NCI-H1417 treated with DMSO at 0.1 percent for 48 hours (cell line): ENCODE measurements at places on chromosomes 3 and 15.

DNA sequence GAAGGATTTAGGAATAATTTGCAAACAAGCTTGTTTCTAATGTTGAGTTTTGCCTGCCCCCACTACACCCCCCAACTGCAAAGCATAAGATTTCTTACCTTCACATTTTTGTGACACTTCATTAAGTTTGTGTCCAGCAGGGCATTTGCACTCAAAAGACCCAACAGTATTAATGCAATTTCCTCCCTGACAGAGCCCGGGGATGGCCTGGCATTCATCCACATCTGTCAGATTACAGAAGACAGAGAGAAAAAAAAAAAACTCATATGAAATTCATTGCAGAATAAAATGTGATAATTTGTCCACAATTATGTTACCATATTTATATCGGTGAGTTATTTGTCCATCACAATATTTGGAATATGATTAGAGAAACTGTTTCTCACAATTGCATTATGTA, 111.5 kb downstream of the FBN1 start:
- DNase-seq: no peak

GRCh38 chr3:63954182-63954581, 42.0 kb upstream of the SCAANT1 start:
- DNase-seq: no peak

DNA sequence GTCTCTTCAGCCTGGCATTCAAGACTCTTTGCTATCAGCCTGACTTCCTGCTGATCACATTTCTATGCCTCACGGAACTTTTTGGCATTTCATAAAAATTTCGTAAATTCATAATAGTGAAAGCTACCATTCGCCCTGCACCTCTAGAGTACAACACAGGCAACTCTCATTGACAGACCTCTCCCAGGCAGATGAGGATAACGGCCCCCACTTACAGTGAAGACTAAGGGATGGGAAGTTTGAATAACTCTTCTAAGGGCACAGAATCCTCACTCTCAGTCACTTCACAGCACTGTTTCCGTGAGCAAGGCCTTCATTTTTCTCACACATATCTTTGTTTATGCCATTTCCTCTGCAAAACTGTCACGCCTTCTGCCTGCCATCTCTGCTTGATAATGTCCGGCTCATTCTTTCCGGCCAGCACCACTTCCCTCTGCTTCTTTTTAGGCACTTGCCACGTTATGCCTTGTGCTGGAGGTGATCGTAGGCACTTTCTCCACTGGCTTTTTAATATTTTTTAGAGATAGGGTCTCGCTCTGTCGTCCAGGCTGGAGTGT, 224.1 kb upstream of the HES1 start:
- no peak for DNase-seq

GRCh38 chr15:57752436-57752835, 45.9 kb downstream of the POLR2M start:
- no peak for DNase-seq

- DNase-seq: no peak
These were observed 137.3 kb downstream of the MECOM start for GRCh38 chr3:169526246-169526645.

- DNase-seq: no peak
These were observed 43.5 kb downstream of the ACAD9 start for GRCh38 chr3:128922804-128923459.

GRCh38 chr3:106018102-106018501, 149.3 kb upstream of the CBLB start:
- DNase-seq: no peak

GRCh38 chr3:129121016-129121791, 400 bp downstream of the RAB43 start:
- no peak for DNase-seq

GRCh38 chr3:190139365-190139764, 18.7 kb upstream of the P3H2 start:
- no peak for DNase-seq

DNA sequence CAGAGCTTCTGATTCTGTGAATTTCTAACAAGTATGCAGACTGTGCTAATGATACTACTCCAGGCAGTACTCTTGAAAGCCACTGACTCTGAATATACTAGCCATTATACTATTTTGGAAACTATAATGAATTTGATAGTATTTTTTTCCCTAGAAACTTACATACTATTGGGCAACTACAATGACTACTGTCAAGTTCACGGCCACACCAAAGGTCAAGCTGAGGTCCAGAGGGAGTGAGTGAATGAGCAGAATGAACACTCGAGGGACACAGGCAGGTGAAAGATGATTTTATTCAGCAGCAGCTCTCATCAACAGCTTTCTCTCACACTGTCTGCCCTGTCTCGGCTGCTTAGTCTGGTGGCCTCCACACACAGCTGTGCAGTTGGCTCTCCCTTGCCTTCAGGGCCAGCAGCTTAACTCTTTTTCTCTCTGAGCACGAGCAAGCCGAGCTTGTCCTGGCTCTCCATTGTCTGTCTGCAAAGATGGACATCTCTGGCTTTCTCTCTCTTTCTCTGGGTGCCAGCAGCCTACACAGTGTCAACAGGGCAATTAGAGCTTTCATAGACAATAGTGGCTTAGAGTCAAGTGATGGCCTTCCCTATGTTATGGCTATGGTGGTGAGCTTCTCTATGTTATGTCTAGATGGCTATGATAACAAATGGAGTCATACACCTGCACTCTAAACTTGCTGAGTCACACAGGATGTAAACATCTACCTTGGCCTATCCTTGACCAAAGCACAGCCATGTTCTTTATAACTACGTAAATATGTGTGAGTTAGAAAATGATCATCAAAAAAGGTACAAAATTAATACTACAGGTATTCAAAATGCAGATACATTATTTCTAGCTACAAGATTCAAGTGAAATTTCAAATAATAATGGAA, 362.4 kb downstream of the CGGBP1 start:
- no peak for DNase-seq

GRCh38 chr3:155895379-155895900, 25.0 kb downstream of the GMPS start:
- DNase-seq: no peak

GRCh38 chr15:78149805-78150751, 916 bp downstream of the IDH3A start:
- DNase-seq: no peak

DNA sequence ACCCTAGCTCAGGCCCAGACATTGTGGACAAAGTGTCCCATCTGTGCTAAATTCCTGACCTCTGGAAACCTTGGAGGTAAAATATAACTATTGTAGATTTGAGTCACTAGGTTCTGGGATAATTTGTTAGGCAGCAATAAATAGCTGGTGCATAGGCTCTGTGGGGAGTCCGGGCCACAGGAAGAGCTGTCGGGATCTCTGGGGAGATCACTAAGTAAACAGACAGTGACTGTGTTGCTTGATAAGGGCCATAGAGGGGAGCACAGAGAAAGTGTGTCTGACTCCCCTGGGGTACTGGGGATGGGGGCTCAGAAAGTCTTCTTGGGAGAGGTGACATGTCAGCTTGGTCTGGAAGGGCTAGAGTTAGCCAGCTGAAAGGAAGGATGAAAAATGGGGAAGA, 37.7 kb upstream of the MRPS22 start:
- no peak for DNase-seq

GRCh38 chr3:188491276-188491687, 337.3 kb downstream of the LPP start:
- DNase-seq: no peak

DNA sequence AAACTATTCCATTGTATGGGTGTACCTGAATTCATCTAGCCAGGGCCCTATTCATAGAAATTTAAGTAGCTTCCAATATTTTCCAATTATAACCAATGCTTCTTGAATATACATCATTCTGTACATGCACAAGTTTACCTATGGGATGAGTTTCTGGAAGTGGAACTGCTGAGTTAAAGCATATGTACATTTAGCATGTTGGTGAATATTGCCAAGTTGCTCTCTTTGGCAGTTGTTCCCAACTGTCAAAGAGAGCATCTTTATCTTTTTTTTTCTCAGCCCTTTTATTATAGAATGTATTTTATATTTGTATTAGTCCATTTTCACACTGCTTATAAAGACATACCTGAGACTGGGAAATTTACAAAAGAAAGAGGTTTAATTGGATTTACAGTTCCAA, 8.3 kb upstream of the CCK start:
- DNase-seq: no peak

DNA sequence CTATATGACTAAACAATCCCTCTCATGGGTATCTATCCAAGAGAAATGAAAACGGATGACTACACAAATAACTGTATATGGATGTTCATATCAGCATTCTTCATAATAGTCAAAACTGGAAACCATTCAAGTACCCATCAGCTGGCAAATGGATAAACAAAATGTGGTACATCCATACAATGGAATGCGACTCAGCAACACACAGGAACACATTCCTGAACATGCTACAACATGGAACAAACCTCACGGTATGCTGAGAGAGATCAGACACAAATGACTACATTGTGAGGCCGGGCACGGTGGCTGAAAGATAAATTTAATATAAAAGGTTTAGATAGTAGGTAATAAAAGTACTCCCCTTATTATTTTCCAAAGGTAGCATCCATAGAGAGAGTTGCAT, 42.6 kb downstream of the CCR4 start:
- DNase-seq: no peak

DNA sequence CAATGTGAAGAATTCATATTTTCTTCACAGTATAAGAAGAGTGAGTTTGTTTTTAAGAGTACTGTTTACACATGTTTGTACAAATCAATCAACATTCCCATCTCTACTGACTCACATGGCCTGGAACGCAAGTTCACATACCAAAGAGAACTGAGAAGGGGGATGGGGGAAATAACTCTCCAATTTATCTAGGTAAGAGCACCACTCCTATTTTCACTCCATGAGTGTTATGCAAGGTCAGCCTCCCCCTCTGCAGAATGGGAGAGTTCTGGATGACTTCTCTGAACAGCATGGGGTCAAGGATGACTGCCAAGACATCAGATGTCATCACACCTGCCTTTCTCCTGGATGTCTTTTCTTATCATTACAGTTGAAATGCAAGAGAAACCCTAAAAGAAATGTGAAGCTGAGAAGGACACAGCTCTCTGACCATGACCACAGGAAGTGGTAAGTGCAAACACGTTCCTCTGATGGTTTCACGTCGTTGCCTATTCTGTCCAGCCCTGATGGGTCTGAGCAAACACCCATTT, 95.2 kb downstream of the SEMA6D start:
- DNase-seq: no peak

- no peak for DNase-seq
These were observed 105.8 kb upstream of the ARL6 start for GRCh38 chr3:97658668-97659285.

- DNase-seq: no peak
These were observed 12.5 kb upstream of the C15orf61 start for GRCh38 chr15:67508407-67508806.

GRCh38 chr15:41888662-41889253, 5.1 kb downstream of the SPTBN5 start:
- no peak for DNase-seq

- no peak for DNase-seq
These were observed 91.0 kb downstream of the EPHB1 start for GRCh38 chr3:134885877-134886621.

DNA sequence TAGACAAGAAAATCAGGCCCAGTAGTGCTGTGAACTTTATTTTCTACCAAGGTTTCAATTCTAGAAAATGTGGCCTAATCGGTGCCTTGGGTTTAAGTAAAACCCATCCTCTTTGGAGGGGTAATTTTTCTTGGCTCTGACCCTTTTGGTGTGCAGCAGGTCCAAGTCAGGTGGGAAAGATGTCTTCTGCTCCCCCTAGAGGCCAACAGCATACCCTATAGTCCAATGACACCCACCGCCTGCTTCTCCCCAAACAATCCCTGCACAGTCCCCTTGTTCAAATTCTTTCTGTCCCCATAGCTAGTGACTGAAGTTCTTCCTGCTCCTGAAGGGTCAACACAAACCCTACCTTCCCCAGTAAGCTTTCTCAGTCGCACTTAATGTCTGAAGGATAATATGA, 261.8 kb upstream of the GOLGA6L4 start:
- no peak for DNase-seq
